Pons (tissue), 1 donor: ENCODE measurements at places on chromosomes 6 and 20.

DNA sequence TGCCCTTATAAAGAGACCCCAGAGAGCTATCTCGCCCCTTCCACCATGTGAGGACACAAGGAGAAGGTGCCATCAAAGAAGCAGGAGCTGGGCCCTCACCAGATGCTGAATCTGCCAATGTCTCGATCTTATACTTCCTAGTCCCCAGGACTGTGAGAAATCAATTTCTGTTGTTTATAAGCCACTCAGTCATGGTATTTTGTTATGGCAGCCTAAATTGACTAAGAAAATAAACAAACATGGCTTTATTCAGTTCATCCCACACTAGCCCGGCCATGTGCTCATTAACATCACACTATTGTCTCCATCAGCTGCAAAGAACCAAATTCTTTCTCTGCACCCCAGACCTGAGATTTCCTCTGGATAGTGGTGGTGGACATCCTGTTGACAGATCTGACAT is 302.4 kb downstream of the PTPRT start:
- no peak for DNase-seq

- DNase-seq = no peak
Measured at GRCh38 chr6:118103381-118104146, 196.5 kb downstream of the SLC35F1 start.

DNA sequence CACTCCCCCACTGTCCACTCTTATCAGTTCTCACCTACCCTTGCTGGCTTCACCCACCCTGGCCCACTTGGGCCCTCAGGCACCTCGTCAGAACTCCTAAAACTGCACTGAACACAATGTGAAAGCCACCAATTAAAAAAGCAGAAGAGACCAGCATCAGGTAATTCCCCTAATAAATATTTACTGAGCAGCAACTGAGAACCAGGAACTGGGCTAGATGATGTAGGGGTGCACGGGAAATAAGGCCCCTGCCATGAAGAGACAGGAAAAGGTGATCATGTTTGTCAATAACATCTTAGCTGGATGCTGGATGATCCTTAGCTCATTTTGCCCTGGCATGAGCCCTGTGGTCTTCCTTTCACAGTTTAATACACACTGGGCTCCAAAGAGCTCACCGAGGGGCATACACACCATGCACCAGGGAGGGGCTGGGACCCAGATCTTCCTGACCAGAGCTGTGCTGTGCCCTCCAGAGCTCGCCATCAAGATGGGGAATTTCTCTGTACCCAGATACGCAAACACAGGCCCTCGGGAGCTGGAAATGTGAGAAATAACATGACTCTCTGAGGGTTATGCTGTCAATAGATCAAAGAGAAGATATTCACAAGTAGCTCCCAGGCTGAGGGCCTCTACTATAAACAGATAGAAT is 113.6 kb upstream of the SLC22A16 start:
- no peak for DNase-seq

- no peak for DNase-seq
Measured at GRCh38 chr6:118318648-118319047, 229.4 kb upstream of the PLN start.

- DNase-seq = no peak
Measured at GRCh38 chr6:36068012-36068392, 40.4 kb downstream of the MAPK14 start.

- DNase-seq = peak; percentile 45
Measured at GRCh38 chr6:12608016-12608860, 108.3 kb upstream of the PHACTR1 start.

DNA sequence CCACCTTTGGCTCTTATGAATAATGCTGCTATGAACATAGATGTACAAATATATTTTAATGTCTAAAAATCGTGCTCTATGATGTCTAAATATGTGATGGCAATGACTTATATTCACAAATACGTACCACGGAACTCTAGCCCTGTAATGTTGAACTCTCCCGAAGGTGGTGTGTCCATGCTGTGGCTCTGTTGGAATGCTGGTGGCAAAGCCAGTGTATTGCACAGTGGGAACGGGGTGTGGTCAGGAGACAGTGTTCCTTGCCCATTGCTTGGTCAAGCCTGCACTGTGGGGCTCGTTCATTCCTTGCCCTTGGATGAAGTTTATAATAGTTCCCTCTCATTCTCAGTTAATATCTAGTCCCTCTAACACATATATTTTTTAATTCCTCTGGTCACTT is 109.6 kb downstream of the MTHFD1L start:
- no peak for DNase-seq

GRCh38 chr6:82616386-82617028 is 252.9 kb downstream of the TPBG start:
- DNase-seq = peak; percentile 59

DNA sequence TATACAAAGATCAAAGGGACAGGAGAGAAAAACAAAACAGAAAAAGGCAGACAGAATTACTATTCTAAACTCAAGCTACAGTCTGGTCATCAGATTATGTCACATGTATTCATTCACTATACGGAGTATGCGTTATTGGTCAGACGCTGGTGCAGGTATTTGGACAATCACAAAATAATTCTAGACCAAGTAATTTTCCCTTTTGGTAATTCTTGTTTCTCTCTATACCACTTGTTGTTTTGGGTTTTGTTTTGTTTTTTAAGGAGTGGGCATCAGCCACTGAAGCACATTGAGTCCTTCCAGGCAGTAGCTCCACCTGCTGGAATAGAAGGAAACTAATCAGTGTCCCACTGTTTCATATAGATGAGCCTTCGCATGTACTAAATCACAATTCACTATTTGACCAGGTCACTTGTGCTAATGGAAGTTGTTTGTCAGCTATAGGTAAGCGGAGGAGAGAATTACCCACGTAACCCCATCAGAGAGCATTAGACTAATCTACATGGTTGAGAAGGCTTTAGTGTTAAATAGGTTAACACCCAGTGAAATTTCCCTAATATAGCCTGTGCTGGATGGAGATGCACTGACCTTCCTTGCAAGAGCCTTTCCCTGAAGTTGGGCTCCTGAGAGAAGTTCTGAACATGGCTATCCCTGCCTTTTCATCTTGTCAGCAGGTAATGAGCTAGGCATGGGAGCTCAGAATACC is 77.9 kb downstream of the TNFAIP3 start:
- peak; percentile 58 for DNase-seq

DNA sequence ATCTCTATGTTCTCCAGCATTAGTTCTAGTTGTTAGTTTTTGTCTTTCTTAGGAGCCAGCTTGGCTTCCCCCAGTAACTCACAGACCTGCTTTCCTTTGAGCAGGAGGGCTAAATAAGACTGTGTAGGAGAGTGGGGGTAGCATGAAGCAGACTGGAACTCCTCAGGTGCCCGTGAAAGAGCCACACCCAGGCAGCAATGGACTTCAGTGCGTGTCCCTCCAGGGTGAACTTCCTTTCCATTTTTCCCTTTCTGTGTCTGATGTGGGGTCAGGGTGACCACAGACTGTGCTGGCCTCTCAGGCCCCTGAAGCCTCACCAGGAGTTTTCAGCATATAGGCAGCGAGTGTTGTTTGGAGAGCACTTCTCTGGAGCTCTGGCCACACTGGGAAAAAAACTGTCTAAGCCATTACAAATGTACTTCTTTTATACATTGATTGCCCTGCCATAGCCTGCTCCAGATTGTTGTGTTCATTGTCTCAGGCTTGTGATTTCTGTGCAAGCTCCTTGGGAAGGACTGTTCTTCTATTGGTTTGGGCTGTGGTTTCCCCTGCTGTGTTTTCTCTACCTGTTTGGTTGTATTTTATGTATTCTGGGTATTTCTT is 55.7 kb downstream of the SH3BGRL2 start:
- no peak for DNase-seq

- no peak for DNase-seq
Measured at GRCh38 chr20:916125-916799, at the start of gene ANGPT4. Gene ANGPT4, minus strand, starts transcription at chr20:916334. Its CDS starts 120 bp downstream, at chr20:916214.

GRCh38 chr20:4702562-4703280 is 19.0 kb upstream of the PRND start:
- no peak for DNase-seq

- DNase-seq = no peak
Measured at GRCh38 chr6:135018052-135018451, 36.6 kb downstream of the HBS1L start.

DNA sequence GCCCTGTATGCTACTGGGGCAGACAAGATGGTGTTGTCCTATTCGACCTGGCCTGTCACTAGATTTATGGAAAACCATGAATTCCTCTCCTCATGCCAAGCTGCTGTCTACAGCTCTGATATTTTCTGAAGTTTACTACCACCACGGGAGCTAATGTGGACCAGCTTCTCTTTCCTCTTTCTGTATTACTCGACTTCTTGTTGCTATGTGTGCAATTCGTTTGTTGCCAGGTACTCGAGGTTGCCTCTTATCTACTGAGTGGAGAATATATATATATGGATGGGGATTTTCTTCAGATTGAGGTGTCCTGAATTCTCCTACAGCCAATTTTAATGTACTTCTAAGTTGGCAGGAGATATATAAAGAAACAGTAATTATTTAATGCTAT is 34.7 kb downstream of the MAN1A1 start:
- peak; percentile 43 for DNase-seq

GRCh38 chr6:89555806-89556205 is 82.7 kb downstream of the LYRM2 start:
- DNase-seq = no peak

GRCh38 chr6:7914991-7915789 is 4.6 kb upstream of the TXNDC5 start:
- no peak for DNase-seq

GRCh38 chr6:38068854-38069590 is 249.5 kb downstream of the ZFAND3 start:
- peak; percentile 67 for DNase-seq

GRCh38 chr6:52535711-52536423 is 41.0 kb downstream of the TRAM2 start:
- DNase-seq = no peak

GRCh38 chr6:30443657-30444450 is 45.5 kb upstream of the HLA-E start:
- no peak for DNase-seq
